ENCODE measurements at places on chromosomes 16 and 17.

DNA sequence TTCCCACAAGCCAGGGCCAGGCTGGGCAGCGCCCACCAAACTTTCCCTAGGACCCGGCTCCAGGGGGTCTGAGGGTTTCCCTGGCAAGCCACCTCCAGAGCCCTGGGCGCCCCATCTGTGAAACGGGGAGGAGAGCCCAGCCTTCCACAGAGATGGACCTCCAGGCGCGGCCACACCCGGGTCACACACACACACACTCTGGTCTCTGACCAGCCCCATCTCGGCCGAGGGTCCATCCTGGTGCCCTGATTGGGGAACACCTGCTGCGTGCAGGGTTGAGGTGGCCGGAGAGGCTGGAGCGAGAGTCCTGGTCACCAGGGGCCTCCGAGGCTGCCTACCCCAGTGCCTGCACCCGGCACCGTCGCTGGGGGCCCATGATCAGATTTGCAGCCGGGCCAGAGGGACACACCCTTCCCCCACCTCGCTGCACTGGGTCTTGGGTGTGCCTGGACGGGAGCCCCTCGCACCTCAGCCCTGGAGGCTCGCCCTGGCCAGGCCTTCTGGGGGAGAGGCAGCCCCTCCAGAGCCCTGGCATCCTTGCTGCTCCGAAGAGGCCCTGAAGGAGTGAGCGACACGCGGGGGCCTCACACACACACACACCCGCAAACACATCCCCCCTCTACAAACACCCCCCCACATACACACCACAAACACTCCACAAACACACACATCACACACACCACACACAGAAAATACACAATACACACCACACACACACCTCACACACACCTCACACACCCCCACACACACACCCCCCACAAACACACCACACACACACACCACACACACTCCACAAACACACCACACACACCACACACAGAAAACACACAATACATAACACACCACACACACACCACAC lies 29.7 kb downstream of the SLC25A10 start:
- DNase-seq = no peak

GRCh38 chr17:28912281-28912937 lies 9.5 kb upstream of the DHRS13 start:
- DNase-seq = no peak

DNA sequence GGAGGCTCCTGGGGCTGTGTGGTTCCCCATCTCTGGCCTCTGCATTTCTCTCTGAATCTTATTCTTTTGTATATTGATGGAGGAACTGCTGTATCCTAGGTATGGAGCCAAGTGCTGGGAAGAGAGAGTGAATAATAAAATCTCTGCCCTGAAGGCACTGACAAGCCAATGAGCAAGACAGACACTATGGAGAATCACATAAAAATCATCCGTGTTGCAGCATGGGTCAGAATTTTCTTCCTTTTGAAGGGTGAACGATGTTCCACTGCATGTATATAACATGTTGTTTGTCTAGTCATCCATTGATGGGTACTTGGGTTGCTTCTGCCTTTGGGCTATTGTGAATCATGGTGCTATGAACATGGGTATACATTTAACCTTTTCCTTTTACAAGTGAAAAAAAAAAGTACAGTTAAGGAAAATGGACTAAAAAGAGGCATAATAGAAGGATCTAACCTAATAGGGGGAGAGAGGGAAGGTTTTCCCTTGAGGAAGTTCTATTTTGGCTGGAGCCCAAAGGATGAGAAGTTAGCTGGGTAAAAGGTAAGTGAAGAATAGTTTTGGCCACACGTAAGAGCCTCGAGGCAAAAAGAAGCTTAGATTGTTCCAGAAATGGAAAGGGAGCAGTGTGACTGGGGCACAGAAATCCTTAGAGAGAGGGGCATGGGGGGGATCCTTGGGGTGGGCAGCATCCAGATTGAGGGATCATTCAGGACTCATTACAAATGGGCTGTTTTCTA lies 32.3 kb upstream of the GNA13 start:
- DNase-seq = no peak

DNA sequence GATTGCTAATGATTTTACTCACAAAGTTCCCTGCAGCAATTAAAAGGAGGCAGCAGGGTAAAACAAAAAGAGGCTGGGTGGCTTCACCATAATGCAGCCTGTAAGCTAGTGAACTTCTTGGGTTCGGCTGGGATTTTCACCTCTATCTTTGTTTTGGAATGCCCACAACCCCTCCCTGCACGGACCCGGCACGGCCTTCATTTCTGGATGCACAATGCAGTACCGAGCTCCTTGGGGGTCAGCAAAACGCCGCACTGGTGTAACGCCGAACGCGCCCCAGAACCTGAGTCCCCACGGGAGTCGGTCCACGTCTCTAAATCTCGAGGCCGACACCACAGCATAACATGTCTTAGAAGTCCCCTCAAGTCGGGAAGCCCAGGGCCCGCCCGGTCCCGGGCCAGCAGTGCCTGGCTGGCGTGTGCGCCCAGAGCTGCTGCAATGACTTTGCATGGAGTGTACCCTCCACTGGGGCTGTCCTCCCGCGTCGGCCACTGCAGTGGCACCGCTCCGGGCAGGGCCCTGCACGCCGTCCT lies 759 bp downstream of the UBE2O start:
- DNase-seq = no peak

DNA sequence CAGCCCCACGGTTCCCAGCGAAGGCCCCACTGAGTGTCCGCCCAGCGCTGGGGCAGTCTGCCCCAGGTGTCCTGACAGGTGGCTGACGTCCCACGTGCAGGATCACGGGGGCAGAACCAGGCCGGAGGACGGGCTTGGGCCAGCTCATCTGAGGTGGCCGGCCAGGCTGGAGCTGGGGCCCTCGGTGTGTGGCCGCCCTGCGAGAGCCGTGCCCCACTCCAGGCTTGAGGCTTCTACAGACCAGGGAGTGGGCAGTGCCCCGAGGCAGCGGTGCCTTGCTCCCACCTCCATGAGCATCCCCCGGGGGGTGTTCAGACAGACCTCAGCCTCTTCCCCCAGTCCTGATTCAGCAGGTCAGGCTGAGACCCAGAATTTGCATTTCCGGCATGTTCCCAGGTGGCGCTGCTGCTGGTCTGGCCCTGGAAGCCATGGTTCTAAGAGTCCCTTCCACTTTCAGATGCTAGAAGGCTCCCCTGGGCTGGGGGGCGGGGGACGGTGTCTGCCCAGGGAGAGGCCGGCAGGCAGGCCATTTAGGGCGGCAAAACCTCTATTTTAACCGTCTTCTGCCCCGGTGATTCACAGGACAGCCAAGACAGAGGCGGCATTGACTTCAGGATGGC lies 35.4 kb upstream of the PABPN1L start:
- no peak for DNase-seq

- no peak for DNase-seq
These were observed 2.3 kb downstream of the BAHCC1 start for GRCh38 chr17:81397314-81398175.

DNA sequence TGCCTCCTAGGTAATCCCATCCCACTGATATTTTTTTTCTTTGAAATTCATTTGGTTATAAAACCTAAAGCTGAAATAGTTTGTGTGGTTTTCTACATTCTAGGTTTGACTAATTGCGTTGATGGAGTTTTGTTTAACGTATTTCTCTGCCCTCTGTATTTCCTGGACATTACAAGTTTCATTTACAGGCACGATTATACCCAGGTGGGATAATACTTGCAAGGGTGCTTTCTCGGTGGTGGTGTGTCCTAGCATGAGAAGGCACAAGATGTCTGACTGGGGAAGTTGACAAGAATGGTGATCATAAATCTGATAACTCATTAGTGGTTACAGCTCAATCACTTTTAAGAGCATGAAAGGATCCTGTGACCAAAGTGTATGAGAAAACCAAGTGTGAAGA lies 45.0 kb downstream of the DYNLRB2 start:
- DNase-seq = no peak

- DNase-seq = no peak
These were observed 25.3 kb downstream of the BFAR start for GRCh38 chr16:14658063-14658462.

- DNase-seq = no peak
These were observed 39.9 kb downstream of the CEP95 start for GRCh38 chr17:64546716-64547115.

DNA sequence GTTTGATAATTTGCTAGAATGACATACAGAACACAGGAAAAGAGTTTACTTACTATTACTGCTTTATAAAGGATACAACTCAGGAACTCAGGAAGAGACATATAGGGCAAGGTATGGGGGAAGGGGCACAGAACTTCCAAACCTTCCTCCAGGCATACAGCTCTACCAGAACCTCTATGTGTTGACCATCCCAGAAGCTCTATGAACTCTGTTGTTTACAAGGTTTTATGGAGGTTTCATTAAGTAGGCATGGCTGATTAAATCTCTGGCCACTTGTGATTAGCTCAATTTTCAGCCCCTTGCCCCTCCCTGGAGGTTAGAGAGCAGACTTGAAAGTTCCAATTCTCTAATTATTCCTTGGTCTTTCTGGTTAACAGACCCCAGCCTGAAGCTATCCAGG lies 60.2 kb upstream of the C17orf78 start:
- DNase-seq = no peak

GRCh38 chr17:65473985-65474384 lies 87.5 kb downstream of the AXIN2 start:
- no peak for DNase-seq

- DNase-seq = no peak
These were observed 14.9 kb upstream of the ADGRG1 start for GRCh38 chr16:57613514-57613913.

GRCh38 chr17:44941712-44942331 lies 5.8 kb downstream of the KIF18B start:
- no peak for DNase-seq

GRCh38 chr17:11744696-11745095 lies 146.4 kb downstream of the DNAH9 start:
- no peak for DNase-seq

DNA sequence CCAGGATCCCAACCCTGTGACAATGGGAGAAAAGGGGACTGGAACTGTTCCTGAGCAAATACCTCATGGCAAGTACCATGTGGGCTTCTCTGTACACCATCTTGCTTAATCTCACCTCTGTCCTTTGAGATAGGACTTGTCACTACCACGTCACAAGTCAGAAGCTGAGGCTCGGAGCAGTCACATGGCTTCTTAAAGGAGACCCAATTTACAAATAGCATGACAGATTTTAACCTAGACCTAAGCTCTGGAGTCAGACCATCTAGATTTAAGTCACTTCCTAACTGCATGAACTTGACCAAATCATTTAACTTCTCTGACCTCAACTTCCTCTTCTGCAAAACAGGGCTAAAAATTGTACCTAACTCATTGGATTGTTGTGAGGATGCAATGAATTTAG lies 36.0 kb upstream of the CCL1 start:
- DNase-seq = no peak

GRCh38 chr17:72004011-72004427 lies 116.8 kb upstream of the SOX9 start:
- DNase-seq = no peak

DNA sequence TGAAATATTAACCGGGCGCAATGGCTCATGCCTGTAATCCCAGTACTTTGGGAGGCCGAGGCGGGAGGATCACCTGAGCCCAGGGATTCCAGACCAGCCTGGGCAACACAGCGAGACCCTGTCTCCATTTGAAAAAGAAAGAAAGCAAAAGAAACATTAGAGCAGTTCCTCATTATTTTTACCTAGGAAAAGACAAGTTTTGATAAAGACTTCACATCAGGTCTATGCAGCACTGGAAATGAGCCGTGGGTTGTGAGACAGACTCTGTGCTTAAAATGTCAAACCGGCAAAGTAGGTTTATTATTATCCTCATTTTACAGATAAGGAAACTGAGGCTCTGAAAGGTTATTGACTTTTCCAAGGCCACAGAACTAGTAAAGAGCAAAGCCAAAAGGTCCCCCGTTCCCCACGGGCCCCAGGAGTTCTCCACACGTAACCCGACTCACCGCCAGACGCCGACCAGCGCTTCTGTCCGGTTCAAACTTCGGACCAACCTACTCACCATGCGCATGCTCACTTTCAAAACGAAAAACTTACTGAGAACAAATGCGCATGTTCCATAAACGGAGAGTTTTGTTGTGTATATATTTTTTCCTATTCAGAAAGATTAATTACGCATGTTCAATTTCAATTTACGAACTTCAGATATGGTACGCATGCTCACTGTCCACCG lies 356 bp downstream of the TUBD1 start:
- DNase-seq = peak; percentile 15

- DNase-seq = no peak
These were observed 8.7 kb downstream of the CACNG5 start for GRCh38 chr17:66843627-66844026.

DNA sequence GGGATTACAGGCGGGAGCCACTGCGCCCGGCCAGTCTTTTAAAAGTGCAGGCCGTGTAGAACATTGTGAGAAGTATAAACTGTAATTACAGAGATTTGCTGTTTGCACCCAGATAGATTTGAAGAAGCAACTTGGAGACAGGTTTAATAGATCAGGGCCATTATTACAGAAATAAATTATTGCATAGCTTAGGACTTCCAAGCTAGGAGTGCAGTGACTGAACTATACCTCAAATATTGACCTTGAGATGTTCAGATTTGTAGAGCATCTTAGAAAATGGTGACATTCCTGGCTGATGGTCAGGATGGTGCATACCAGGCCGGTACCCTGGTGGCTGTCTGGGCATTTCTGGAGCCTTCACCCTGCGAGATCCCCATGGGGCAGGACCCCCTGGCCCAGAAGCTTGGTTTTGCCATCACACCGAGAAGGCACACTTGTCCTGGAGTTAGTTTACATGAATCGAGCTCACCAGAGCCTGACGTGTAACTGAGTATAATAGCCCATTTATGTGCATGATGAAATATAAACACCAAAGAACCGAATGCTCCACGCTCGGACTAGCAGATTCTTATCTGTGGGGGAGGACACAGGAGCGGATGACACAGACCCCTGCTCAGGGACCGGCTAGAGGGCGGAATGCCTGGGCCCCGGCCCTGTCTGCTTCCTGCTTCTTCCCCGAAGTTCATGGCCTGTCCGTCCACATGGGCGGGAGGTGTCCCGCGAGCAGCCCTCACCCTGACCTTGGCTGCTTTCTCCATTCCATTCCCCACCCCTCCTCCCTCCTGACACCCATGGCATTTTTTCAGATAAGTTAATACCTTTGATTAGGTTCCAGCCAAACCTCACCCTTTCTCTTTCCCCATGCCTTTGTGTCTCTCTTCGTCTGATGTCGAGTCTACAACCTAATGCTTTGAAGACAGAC lies 32.1 kb downstream of the CCDC40 start:
- DNase-seq = no peak

Data from activated CD8-positive, alpha-beta memory T cell treated with anti-CD3 and anti-CD28 coated beads for 48 hours (primary cell).